NCI-H748 treated with DMSO at 0.1 percent for 48 hours (cell line): ENCODE measurements at places on chromosomes 2 and 18.

GRCh38 chr2:63763391-63763941, 78.2 kb upstream of the UGP2 start:
- DNase-seq, result no peak

- no peak for DNase-seq
These were observed 94.0 kb downstream of the PXDN start for GRCh38 chr2:1650085-1650872.

DNA sequence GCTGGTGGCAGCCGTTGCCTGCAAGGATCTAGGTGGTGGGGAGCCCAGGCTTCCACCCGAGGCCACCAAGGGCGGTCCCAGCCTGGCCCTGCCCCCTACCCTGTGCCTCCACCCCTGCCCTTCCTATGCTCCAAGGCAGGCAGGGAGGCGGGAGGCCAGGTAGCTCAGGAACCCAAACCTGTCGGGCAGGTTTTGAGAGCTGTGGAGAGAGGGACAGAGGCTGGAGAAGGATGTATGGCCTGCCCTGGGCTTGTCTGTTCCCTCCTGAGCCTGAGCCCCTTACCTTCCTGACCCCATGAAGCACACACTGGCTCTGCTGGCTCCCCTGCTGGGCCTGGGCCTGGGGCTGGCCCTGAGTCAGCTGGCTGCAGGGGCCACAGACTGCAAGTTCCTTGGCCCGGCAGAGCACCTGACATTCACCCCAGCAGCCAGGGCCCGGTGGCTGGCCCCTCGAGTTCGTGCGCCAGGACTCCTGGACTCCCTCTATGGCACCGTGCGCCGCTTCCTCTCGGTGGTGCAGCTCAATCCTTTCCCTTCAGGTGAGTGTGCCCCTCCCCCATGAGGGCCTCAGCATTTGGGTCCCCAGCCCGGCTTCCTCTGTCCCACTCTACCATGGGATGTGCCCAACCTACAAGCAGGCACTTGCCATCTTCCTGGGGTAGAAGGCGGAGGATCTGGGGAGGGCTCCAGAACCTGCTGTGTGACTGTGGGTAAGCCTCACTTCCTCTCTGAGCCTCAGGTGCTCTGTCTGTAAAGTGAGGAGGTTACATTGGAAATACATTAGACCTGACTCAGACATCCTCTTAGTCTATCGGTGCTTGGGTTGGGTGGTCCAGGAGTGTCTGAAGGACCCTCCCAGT, at the start of gene PROM2:
TSS of gene PROM2 (plus strand) at position 159 of the 860 bp plus-strand sequence. CDS start at position 296, 137 bp downstream.
- no peak for DNase-seq

DNA sequence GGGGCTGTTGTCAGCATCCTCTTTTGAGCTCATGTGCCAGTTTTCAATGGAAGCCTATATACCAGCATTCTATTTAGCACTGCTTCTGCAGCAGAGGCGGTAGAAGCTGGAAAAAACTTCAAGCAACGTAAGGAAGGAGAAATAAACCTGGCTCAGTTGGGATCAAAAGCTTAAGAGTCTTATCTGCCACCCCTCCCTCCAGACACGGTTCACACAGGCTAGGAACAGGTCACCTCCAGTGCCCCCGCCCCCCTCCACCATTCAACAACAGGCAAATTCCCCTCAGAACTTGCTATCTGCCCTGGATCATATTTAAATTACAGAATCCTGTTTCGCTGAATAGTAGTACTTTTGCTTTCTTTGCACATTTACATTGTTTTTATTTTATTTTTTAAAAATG, 384.8 kb upstream of the PKDCC start:
- no peak for DNase-seq

DNA sequence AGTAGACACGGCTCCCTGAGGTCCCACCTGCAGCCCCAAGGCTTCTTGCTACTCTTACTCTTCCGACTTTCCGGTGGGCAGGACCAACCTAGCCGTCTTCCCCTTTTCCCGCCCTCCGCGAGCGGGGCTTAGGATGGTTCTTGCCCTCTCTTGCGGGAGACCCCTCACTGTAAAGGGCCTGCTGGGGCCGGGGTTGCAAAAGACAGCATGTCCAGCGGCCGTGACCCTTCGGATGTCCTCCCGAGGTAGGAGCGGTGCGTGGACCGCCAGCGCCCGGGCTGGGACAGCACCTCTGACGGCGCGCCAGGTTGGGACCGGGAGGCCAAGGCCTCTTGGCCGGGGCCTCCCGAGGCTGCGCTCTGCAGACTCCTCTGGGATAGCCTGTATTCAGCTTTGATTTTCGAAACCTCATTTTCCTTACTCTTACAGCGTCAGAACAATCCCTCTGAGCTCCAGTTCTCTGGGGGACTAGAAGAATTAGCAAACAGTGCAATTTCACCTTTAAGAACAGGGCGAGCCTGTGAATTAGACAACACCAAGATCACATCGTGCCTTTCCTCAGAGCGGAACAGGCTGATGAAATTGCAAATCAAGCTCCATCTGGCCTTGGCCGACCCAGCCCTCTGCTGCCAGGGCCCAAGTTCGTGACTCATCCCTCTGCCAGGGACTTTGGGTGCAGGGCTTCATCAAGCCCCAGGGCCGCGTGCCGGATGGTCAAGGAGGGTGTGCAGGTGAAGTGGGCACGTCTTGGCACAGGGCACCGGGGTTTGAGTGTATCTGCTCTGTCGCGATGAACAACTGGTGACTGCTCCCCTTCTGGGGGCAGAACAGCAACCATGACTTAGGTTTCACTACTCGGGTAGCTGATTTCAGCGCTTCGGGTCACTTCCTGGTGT, 777 bp downstream of the MOCOS start:
- DNase-seq, result no peak

DNA sequence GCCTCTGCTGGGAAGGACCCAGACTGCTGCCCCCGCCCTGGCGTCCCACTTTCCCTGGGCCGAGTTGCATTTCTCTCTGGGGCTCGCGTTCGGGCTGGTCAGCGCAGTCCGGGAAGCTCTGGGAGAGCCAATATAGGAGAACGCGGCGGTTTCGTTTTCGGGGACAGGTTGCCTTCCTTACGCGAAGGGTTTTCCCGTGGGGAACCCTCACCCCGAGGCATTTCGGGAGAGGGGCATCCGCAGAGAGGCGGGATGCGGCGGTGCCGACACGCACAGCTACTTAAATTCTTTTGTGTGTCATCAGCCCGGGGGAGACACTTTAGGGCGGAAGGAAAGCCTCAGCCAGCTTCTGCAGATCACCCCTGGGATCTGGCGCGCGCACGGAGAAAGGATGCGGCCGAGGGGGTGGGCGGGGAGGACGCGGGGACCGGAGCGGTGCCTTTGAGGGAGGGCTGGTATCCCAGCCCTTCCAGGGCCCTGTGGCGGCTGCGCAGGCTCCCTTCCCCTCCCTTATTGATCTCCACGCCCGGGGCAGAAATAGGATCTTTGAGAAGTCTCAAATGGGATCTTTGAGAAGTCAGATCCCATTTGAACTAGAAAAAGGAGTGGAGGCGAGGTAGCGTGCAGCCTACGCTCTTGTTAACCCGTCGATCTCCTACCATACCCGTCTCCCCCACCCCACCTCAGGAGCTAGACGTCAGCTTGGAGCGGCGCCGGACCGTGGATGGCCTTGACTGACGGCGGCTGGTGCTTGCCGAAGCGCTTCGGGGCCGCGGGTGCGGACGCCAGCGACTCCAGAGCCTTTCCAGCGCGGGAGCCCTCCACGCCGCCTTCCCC, 1.2 kb downstream of the GATA6 start:
- no peak for DNase-seq

- DNase-seq, result no peak
These were observed 68.1 kb upstream of the CTAGE1 start for GRCh38 chr18:22485808-22486244.

DNA sequence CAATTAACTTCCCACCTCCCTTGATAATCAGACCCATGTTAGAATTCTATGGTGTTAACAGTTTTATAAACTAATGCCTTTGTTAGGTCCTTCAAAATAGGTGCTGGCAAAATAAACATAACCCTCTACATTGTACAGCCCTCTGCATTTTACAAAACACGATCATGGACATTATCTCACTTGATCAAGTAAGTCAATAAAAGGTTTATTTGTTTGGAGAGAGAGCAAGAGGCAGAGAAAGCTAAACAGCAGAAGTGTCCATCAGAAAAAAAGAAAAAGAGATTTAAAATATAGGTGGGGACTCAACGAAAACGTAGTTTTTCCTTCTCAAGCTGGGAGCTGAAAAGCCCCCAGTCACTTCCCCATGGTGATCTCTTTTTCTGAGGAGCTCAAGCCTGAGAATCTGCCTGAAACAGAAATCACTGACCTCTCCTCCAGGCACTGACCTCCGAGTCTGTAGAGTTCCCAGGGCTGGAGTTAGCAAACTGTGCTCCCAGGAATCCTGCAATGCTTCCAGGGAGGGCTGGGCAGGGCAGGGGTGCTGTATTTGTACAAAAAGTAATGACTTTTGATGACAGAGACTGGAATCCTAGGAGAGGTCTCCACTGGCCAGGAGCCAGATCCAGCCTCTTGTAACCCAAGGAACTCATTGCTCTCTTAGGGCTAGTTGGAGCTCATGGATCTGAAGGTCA, 137.8 kb upstream of the KLHL29 start:
- DNase-seq, result peak; percentile 78

- no peak for DNase-seq
These were observed 62.8 kb downstream of the TCF7L1 start for GRCh38 chr2:85195956-85196355.
